ENCODE measurements at places on chromosomes 13 and 19.

GRCh38 chr19:47110521-47111005, 3.0 kb downstream of the ZC3H4 start:
- peak; percentile 61 for DNase-seq

DNA sequence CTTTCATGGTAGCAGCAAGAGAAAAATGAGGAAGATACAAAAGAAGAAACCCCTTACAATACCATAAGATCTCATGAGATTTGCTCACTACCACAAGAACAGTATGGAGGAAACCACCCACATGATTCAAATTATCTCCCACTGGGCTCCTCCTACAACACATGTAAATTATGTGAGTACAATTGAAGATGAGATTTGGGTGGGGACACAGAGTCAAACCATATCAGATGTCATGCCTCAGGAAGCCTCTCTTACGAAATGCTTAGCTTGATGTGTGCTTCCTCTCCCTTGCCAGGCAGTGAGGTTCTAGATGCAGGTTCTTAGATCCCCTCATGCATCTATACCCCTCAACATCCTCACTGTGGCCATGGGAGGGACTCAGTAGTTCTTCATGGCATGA, 63.2 kb upstream of the RGCC start:
- no peak for DNase-seq

GRCh38 chr13:104750377-104750776, 1684.2 kb upstream of the SLC10A2 start:
- no peak for DNase-seq

- no peak for DNase-seq
Observed at GRCh38 chr13:100129605-100130004, 40.7 kb downstream of the PCCA start.

DNA sequence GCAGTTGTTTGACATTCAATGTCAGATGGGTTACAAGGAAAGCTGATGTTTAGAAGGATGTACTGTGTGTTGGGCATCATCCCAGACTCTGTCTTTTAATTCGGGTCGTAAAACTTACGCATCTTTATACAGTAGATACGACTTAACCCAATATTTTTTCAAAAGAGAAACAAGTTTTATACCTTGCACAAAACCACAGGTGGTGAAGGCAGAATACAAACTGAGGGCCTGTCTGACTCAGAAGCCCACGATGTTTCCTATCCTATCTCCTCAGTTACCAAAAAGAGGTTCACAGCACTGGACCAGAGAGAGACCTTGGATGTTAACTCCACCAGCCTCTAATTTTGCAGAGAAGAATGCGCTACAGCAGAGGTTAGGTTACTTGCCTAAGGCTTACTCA, 477.0 kb downstream of the FOXO1 start:
- DNase-seq = no peak

GRCh38 chr19:48006762-48007161, 12.3 kb downstream of the ELSPBP1 start:
- DNase-seq = no peak

DNA sequence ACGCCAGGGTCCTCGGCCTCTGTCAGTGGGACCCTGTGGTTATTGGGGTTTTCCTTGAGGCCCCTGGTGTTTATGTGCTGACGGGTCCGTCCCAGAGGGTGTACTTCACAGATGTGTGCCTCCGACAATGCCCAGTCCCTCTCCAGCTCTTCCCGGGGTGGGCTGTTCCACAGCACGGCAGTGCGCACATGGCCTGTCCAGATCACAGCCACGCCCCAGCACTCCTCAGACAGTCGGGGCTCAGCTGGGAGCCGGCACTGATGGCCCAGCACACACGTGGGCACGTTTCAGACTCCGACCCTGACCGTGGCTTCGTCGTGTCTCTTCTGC, 16.9 kb upstream of the F7 start:
- no peak for DNase-seq

DNA sequence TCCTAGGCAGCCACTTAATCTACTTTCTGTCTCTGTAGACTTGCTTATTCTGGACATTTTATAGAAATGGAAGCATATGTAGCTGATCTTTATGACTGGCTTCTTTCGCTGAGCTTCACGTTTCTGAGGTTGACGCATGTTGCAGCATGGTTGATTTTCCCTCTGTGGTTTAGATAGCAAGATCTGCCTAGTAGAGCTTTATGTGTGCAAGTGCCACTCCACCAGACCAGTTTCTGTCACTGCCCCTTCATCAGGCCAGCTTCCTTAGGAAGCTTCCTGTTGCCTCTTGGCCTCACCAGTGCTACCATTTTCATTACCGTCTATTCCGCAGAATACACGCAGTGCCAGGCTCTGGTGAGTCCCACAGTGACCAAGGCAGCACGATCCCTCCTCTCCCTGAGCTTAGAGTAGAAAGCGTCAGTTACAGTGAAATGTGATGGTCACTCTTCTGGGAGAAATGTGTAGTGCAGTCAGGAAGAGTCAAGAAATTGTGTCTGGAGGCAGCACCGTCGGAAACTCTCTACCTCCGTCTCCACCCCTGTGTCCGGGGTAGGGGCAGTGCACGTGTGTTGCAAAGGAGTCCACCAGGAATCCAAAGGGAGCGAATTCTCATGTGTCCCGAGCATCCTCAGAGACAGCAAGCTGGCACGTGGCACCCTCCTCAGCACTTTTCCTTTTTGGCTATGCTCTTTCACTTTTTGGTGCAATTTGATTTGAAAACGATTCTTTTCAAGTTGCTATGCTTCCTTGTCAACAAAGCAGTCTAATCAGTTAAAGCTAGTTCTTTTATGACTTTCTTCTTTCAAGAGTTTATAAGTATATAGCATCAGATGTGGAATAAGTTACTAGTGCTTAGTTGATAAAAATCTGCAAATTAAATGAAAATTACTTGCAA, 45.4 kb upstream of the GPR183 start:
- DNase-seq = no peak

GRCh38 chr19:42131149-42132029, 857 bp downstream of the POU2F2 start:
- DNase-seq = no peak

Data from mucosa of descending colon (tissue), 3 donors.